ENCODE measurements at places on chromosomes 7 and 10.

DNA sequence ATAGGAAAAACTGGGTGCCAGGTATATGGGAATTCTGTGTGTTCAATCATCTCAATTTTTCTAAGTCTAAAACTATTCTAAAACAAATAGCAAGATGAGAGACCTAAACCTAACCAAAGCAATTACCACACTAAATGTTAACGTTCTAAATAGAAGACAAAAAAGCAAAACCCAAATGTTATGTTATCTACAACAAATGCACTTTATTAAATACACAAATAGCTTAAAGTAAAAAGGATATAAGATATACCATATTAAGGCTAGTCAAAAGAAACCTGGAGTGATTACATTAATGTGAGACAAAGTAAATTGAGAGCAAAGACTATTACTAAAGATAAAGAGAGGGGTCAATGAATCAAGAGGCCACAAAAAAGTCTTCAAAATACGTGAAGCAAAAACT lies 81.4 kb downstream of the LARP4B start:
- no peak for DNase-seq

GRCh38 chr7:94366832-94367231 lies 27.9 kb upstream of the COL1A2 start:
- no peak for DNase-seq

DNA sequence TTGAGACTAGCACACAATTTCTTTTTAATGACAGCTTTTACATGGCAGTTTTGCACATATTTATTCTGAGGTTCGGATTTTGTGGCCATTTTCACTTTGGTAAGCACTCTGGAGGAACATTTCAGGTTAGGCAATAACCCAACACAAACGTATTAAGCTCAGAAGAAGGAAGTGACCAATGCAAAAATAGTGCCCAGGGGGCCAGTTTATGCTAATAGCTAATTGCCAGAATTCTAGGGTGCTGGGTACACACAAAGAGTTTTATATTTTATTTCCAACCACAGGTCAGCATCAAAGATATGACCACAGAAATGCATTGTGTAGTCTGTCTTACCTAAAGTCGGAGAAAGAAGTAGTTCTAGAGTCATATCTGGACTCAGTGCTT lies 8.4 kb upstream of the AGR2 start:
- DNase-seq, result no peak

DNA sequence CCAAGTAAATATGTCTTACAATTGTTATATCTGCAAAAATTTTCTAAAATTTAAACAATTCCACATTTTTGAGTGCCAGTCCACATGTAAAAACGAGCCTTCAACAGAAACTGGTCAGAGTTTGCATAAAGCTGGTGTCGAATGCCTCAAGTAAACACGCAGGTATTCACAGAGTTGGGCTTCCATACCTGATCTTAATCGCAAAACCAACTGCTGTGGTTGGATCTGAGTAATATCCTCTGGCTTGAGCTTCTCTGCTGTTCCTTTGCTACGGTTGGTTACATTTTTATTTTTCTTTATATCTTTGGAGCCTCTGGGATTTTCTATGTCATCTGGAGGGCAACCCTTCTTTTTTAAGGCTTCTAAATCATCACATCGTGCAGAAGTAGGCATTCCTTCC lies 28.4 kb downstream of the ITGB1 start:
- DNase-seq, result no peak

- no peak for DNase-seq
Observed at GRCh38 chr7:50712252-50713122, 70.2 kb downstream of the GRB10 start.

DNA sequence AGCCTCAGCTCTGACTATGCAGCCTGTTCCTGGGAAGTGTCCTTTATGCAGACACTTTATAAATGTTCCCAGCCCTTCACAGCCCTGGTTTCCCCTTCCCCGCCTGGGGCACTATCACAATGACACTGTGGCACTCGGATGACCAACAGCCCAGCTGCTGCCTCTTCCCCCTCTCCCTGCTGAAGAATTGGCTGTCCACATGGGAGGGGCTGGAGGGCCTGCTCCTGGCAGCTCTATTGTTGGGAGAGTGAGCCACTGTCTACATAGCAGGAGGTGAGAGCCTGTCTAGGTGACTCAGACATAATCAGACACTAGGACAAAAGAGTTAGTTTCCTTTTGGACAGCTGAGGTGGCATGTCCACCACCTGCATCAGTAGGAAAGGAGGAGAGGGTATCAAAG lies 437.5 kb downstream of the PLXNA4 start:
- no peak for DNase-seq

DNA sequence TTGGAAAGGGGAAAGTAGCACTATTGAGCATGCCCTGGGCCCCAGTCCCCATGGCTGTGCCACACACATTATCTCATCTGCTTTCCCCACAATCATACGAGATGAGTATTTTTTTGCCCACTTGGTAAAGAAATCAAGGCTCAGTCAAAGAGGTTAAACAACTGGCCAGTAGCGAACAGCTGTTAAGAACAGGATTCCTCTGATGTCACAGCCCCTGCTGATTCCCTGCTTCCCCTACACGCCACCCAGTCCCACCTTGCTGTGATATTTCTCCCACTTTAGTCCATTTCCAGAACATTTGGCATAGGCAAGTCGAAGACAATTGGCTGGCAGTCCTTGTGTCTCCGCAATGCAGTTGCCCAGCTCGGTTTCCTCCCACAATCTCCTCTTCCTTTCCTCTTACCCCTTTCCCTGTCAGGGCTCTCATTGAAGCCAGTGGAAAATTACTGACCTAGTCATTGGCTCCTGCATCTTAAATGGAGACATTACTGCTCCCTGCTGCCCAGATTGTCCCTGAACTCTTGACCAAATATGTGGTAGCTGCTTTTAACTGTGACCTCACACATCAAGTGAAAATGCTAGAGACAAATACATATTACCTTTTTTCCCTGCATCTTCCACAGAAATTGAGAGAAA lies 56.5 kb upstream of the EEPD1 start:
- no peak for DNase-seq

GRCh38 chr10:121102706-121103105 lies 251.5 kb downstream of the WDR11 start:
- no peak for DNase-seq

DNA sequence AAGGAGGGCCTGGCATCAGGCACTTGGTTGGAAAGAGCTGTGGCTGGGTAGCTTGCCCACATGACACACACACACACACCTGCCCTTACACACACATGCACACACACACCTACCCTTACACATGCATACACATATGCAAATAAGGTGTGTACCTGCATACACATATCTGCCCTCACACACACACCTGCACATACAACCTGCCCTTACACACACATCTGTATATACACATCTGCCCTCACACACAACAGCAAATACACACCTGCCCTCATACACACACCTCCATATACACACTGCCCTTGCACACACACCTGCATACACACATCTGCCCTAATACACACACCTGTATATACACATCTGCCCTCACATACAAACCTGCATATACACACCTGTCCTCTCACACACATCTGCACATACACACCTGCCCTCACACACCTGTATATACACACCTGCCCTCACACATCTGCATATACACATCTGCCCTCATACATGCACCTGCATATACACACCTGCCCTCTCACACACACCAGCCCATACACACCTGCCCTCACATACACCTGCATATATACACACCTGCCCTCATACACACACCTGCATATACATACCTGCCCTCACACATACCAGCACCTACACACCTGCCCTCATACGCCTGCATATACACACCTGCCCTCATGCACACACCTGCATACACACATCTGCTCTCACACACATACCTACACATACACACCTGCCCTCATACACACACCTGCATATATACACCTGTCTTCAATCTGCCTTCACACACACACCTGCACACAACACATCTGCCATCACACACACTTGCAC lies 82.9 kb downstream of the GRID1 start:
- DNase-seq, result no peak

- no peak for DNase-seq
Observed at GRCh38 chr10:72037266-72037665, 51.1 kb downstream of the SPOCK2 start.

GRCh38 chr7:93219868-93220267 lies 6.4 kb downstream of the HEPACAM2 start:
- DNase-seq, result no peak

DNA sequence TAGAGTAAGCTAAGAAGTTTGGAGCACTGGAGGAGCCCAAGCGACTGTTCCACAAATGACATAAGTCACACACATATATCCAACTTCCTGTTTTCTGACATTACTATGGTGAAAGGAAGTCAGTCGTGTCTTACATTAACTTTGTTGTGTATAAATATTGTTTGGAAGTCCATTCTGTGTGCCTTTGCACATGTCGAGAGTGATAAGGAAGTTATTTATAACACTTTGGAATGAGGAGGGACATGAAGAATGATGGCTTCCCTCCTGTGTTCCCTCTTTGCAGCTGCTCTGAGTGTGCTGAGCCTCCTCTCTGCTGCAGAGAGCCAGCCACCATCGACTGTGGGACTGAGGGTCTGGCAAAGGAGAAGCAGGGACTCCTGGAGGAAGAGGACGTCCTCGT lies 40.4 kb upstream of the MGMT start:
- no peak for DNase-seq

DNA sequence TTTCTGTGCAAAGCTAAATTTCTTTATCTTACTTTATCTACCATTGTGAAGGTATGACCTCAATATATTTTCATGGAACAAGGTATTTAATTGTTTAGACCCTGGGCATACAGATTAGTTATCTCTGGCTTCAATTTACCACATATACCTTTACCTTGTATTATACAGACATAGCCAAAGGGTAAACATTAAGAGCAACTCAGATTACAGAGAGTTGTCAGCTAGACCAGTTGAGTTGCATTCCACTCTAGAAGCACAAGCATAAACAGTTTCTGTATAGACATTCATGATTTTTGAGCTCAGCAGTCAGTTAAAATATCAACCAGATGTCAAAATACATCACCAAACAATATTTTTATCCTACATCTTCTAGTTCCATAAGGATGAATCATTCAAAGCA lies 857.3 kb upstream of the ZWINT start:
- DNase-seq, result no peak

Data from foreskin fibroblast (primary cell).